Left colon (tissue), 2 donors: ENCODE measurements at places on chromosomes 13 and 19.

GRCh38 chr13:70747262-70747661 lies 639.0 kb upstream of the KLHL1 start:
- DNase-seq: no peak

DNA sequence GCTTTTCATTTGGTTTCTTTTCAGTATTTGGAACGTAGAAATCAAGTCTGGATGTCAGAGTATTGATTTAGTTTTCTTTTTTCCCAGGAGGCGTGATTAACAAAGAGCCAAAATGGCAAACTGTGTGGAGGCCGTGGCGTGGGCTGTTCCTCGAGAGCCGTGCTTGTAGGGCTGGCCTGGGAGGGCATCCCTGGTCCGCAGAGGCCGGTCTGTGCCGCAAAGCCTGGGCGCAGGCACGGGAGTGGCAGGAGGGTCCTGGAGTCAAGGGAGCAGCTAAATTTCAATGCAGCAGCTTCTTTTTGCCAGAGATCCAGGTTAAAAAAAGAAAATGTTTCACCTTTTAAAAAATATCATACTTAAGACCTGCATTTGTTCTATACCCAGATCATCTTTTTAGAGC lies 13.1 kb upstream of the MCF2L start:
- no peak for DNase-seq

DNA sequence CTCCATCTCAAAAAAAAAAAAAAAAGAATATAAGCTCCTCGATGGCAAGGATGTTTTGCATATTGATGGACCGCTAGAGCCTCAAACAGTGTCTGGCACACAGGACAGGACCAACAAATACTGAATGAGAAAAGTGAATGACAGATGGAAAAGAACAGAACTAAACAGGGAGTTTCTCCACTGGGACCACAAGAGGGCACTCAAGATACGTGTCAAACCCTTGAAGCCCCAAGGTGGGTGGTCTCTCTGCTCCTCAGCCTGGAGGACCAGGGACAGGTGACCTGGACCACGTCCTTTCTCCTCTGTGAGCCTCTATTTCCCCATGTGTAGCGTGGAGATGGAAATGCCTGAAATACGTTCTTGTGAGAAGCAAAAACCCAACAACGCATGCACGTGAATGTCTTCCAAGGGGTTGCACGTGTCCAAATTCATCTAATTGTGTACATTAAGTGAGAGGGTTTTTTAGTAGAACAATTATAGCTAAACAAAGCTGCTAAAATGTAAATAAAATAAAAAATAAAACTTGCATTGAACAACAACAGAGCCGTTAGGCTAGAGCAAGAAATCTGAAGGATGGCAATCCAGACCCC lies 5.7 kb upstream of the CDC42EP5 start:
- DNase-seq: peak; percentile 21

- DNase-seq: peak; percentile 53
Observed at GRCh38 chr19:1468821-1469254, 10.2 kb downstream of the C19orf25 start.

GRCh38 chr13:75901501-75901900 lies 265.4 kb downstream of the LMO7 start:
- DNase-seq: no peak

GRCh38 chr13:28755546-28755870 lies 36.7 kb upstream of the SLC46A3 start:
- no peak for DNase-seq

DNA sequence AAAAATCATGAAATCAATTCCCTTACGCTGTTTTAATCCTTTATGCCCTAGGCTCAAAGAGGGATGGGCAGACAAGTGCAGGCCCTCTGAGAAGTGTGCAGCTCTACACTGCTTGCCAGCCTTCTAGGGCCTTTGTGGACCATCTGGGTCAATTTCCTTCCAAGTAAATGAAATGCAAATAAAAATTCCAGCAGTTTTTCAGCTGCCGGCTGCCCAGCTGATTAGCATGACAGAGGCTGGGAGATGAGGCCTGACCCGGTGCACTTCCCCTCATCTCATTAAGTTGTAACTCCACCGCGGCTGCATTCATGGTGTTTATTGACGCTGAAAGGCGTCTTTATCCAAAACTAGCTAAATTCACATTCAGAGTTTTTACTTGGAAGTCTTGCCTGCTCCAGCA lies 47.5 kb upstream of the GSX1 start:
- DNase-seq: no peak

GRCh38 chr13:24742294-24742693 lies 21.7 kb upstream of the RNF17 start:
- DNase-seq: no peak

- no peak for DNase-seq
Observed at GRCh38 chr13:77362166-77362565, 35.3 kb upstream of the MYCBP2 start.

GRCh38 chr13:105991622-105992277 lies 543.7 kb downstream of the EFNB2 start:
- DNase-seq: no peak

DNA sequence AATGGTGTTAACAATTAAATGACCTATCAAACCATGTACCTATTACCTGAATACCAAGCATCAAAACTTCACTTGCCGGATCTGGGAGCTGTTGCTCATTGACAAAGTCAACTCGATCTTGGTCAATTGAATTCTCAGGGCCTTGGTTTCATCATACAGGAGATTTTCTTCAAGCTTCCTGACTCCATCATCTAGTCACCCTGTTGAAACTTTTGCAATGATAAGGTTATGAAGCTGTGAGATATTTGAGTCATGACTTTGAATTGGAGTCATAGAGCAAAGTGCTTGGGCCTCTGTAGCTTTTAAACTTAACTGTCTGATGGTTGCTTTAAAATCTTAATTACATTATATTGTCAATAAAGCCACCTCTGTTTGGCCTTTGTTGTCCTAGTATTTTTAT lies 260.9 kb downstream of the COG6 start:
- no peak for DNase-seq

GRCh38 chr19:51689751-51690453 lies 3.2 kb upstream of the SPACA6 start:
- peak; percentile 21 for DNase-seq

- DNase-seq: peak; percentile 91
Observed at GRCh38 chr19:15452111-15453047, 2.6 kb upstream of the WIZ start.

- DNase-seq: no peak
Observed at GRCh38 chr13:37457612-37458011, 141.0 kb downstream of the POSTN start.

GRCh38 chr13:78649997-78650716 lies 8.8 kb downstream of the OBI1 start:
- DNase-seq: no peak

DNA sequence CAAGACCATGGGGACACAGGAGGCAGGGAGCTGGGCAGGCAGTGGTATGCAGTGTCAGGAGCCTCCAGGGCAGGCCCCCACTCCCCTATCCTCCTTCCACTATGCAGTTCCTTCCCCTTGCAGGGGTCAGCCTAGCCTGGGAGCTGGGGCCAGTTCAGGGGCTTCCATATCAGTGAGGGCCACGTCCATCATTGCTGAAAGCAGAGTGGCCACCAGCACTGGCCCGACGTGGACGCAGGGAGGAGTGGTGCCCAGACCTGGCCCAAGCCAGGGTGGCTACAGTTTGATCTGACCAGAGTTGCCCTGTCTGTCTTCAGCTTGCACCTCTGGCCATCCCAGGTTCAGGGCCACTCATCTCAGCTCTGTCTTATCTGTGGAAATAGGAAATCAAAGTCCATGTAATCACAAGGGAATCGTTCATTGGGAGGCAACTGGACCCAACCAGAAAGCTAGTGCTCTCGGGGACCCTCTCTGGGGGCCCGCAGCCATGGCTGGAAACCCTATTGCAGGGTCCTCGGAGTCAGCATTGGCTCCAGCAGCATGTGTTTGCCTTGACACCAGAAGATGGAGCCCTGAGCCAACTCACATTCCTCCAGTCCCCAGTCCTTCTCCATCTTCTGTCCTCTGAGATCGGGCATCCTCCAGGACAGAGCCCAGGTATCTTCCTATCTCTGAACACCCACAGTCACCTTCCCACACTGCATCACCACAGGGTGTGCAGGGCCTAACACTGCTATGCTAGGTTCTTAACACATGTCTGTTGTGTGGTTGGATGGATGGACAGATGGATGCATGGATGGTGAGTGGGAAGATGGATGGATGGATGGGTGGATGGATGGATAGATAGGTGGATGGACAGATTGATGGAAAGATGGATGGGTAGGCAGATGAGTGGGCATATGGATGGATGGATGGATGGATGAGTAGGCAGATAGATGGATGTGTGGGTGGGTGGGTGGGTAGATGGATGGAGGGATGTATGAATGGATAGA lies 75.7 kb upstream of the KCTD15 start:
- no peak for DNase-seq

- DNase-seq: no peak
Observed at GRCh38 chr13:96652506-96652905, 341.8 kb downstream of the OXGR1 start.

GRCh38 chr13:36412736-36413135 lies 19.6 kb upstream of the CCNA1 start:
- no peak for DNase-seq

- DNase-seq: no peak
Observed at GRCh38 chr13:112692104-112692503, 2.3 kb downstream of the ATP11A start.

DNA sequence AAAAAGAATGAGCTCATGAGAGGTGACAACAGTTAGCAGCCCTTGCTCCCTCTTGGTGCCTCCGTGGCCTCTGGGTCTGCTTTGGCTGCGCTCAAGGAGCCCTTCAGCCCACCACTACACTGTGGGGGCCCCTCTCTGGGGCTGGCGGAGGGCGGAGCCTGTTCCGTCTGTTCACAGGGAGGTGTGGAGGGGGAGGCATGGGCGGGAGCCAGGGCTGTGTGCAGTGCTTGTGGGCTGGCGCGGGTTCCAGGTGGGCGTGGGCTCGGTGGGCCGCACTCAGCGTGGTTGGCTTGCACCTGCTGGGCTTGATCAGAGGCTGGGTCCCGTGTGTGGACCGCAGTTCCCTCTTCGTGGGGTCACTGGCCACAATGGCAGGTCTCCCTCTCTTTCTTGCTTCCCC lies 953.4 kb upstream of the PRR20A start:
- no peak for DNase-seq

DNA sequence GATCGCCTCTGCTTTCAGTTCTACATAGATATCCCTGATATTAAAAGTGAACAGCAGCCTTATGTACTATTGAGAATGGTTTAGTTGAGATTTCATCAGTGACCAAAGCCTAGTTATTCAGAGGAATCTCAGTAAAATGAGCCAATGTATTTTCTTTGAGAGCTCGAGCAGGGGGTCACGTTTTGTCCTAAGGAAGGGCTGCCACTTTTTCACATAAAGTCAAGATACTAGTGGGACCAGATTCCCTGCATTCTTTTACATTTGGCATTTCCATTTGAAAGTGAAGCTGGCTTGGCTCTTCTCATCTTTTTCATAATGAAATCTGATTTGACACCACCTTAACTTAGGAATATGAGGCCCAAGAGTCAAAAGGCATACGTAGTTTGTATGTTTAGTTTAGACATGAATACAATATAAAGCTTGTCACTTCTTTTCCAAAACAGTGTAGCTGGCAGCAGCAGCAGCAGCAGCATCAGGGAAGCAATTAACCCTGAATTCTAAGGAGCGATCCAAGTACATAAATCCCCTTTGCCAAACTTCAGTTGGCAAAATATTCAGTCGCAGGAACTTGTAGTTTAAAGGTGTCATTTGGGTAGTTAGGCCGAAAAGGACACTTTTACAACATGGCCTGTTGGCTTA lies 1752.2 kb upstream of the PCDH20 start:
- DNase-seq: no peak

DNA sequence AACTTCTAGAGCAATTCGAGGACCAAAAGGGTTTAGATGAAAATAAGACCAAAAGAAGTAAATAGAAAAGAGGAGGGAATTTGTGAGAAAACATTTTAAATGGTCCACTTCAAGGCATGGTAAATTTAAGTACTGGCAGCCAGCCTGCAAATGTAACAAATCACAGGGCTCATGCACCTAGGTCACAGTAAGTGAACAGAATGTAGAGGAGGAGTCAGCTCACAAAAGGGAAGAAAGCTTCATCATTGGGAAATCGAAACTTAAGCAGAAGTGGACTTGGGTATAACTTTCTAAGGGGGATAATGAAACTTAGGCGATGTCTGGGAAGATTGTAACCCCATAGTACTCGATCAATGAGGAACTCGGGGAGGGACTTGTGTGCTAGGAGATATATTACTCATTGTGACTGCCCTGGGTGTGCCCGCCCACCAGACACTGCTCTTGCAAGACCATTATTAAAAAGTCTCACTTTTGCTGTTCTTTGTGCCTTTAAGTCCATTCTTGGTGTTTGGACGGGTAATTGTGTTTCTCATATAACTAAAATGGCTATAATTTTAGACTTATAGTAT lies 1053.6 kb upstream of the MIR17HG start:
- DNase-seq: no peak

- DNase-seq: no peak
Observed at GRCh38 chr13:106118996-106119395, 416.5 kb downstream of the EFNB2 start.

DNA sequence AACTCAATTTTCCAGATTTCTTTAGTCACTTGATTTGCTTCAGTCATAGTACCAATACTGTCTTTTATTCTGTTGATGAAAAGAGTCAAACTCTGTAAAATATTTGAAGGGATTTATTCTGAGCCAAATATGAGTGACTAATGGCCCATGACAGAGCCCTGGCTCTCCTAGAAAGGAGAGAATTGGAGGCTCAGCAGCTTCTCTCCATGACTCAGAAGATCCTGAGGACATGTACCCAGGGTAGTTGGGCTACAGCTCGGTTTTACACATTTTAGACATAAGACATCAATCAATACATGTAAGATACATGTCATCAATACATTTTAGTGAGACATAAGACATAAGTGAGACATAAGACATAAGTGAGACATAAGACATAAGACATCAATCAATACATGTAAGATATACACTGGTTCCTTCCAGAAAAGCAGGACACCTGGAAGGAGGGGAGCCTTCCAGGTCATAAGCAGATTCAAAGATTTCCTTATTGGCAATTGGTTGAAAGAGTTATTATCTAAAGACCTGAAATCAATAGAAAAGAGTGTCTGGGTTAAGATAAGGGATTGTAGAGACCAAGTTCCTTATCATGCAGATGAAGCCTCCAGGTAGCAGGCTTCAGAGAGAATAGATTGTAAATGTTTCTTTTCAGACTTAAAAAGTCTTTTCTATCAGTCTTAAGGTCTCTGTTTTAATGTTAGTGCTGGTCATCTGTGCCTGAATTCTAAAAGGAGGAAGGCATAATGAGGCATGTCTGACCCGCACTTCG lies 179.8 kb upstream of the RFC3 start:
- no peak for DNase-seq

DNA sequence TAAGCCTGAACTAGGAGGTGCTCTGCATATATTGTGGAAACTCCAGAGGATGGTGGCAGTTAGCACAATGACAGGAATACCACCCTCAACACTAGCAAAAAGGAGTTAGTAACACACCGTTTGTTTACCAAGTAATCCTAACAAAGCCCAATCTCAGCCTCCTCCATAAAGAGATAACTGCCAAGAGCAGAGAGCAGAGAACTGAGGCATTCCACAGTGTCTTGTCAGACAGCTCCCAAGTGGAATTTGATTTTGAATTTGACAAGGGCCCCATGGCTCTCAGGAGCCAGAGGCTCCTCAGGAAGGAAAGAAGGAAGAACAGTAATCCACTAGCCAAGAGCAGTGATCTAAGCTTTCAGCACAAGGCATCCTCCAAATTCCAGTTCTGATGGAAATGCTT lies 298.6 kb downstream of the DCLK1 start:
- no peak for DNase-seq
